Fibroblast of skin of right biceps (primary cell): ENCODE measurements at places on chromosomes 3 and 15.
A peak's percentile ranks its signal among the peaks of the same experiment; 100 is the strongest.

GRCh38 chr3:28042707-28043106, 198.7 kb upstream of the CMC1 start:
- no peak for DNase-seq

- DNase-seq: no peak
Observed at GRCh38 chr3:144259267-144259666, 287.6 kb downstream of the DIPK2A start.

DNA sequence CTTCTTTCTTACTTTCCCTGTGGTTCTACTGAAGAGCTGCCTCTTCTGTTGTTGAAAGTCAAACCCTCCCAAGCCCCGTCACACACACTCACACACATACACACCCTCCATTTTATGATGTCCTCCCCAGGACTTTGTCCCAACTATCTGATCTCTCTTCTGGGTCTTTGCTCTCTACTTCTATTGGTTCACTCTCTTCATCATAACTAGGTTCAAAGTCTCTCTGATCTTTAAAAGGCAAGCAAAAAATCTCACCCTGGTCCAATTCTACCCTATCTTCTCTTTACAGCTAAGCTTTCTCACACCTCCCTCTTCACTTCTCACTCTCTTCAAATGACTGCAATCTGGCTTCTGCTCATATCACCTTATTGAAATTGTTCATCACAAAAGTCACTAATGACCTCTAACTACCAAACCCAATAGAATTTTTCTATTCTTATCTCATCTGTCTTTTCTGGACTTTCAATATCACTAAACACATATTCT, 34.8 kb downstream of the LRRFIP2 start:
- no peak for DNase-seq

GRCh38 chr3:152269056-152269830, 514 bp downstream of the MBNL1 start:
- DNase-seq: peak; percentile 92

DNA sequence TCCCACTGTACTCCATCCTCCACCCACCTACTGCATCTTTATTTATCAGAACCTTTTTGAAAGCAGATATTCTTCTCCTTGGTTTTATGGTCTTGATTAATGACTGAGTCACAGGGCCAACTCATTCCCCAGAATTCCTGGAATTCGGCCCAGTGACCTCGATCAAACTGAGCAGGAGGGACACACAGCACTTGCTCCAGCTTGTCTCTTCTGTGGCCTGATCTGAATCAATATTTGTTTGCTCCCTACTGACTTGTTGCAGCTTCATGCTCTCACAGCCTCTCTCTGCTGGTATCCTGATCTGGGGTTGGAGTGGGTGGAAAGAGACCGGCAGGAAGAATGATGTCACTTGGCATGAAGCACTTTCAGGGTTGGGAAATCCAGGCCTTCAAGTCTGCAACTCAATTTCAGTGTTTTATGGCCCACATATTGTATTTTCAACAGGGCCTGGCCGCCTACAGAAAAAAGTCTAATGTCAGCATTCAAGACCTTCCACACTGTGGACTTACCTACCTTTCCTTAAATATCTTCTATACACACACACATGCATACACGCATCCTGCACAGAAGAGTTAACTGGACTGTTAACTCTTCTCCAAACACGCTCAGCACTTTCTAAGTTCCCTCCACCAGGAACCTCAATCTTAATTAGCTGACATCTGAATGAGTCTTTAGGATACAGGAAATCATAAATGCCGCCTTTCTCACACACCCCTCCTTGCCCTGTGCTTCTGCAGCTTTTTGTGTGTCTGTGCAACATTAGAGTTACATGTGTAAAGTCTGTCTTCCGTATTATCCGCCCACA, 4.6 kb downstream of the ANXA2 start:
- peak; percentile 99 for DNase-seq

DNA sequence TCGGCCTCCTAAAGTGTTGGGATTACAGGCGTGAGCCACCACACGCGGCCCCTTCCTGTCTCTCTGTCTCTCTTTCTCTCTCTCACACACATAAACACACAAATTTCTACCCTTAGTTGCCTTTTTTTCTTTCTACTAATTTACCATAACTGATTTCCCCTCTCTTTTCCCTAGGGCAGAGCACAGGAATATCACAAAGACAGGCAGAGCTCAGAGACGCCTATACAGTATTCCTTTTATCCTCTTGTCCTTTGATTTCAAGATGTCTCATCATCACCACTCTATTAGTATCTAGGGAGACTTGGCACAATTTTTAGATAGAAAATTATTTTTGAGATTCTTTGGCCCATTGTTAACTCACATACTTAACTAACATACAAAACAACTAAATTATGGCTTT, 25.8 kb upstream of the ST3GAL6 start:
- no peak for DNase-seq

DNA sequence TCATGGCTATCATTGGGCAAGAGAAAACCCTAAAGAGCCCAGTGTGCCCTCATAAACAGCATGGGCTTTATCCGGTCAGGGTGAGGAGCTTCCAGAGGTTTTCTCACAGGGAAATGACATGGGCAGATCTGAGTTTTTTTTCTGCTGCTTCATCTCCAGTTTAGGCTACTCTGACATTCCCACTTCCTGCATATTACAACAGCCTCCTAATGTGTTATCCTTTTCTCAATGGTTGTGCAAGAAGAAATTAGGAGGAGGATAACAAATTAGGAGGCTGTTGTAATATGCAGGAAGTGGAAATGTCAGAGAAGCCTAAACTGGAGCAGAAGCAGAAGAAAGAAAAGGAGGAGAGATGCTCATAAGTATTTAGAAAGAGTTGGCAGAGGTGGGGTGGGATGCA, 175.6 kb downstream of the MTHFS start:
- peak; percentile 34 for DNase-seq

DNA sequence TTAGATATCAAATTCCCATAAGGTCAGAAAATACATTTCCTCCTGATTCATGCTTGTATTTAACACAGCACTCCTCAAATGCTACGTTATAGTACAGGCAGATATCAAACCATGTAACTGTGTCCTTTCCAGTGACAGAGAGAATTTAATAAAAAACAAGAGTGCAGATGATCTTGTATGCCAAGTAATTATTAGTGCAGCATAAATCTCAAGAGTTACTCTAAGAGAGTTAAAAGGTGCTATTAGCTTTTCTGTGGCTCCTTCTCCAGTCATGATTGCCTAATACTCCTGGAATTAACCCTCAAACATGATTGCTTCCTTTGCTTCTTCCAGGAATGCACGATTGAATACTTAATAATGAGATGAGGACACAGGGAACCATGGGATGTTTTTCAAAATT, 413.0 kb upstream of the DPH6 start:
- peak; percentile 58 for DNase-seq

DNA sequence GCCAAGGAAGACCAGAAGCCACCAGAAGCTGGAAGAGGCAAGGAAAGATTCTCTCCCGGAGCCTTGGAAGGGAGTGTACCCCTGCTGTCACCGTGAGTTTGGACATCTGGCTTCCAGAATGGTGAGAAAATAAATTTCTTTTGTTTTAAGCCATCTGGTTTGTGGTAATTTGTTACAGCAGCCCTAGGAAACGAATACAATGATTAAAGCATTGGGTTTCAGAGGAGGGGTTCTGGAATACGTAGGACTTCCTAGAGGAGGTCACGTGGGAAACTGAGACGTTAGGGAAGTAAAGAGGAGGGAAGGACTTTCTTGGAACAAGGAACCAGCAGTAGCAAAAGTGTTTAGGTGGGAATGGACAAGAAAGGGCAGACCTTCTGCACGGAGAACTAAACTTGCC, 377.7 kb downstream of the IL20RB start:
- DNase-seq: no peak

DNA sequence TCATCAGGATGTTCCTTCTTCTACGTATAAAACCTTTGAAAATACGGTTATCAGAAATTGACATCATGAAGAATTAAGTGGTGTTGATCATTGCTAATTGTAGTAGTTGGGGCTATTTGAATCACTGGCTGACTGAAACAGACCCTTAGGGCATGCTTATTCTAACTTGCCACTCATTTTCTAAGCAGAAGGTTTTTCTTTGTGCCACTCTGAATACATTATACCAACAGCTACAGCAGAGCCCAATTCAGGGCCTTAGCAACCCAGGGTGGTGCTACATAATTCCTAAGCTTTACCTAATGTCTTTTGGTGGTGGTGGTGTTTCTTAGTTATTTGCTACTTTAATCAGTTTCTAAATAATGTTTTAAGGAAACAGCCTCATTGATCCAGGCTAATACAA, 524.2 kb downstream of the NLGN1 start:
- DNase-seq: no peak

DNA sequence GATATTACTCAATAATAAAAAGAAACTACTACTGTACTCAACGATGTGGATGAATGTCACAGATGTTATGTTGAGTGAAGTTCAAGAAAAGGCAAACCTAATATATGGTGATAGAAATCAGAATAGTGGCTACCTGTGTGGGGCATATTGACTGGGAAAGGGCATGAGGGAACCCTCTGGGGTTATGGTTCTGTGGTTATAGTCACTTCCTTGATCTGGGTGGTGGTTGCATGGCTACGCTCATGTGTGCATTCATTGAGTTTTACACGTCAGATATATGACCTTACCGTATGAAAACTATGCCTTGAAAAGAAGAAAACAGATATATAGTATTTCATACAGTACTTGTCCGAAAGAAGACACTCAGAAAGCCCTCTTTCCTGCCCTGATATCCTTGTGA, 331.0 kb upstream of the LRRFIP2 start:
- no peak for DNase-seq

GRCh38 chr15:33182278-33182905, 12.1 kb downstream of the FMN1 start:
- DNase-seq: no peak

GRCh38 chr3:179189759-179190158, 41.6 kb downstream of the PIK3CA start:
- peak; percentile 65 for DNase-seq

- peak; percentile 49 for DNase-seq
Observed at GRCh38 chr3:188315553-188315952, 161.6 kb downstream of the LPP start.

- peak; percentile 87 for DNase-seq
Observed at GRCh38 chr3:12423918-12424630, 60.2 kb upstream of the TSEN2 start.

DNA sequence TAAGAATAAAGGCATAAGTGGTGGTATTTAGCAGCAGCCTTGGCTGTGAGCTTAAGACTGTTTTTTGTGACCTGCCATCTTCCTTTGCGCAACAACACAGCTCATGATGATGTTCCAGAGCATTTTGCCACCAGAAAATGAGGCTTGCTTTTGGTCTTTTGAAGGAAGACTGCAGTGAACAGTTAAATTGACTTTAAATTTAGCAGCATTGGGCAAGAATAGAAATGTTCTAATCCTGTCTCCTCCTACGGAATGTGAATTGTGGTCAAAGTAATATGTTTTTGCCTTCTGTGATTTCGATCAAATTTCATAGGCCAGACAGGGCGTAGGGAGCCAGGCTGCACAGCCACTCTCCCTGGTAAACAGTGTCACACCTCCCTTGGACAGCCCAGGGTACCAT, 460.7 kb upstream of the RASGRP1 start:
- peak; percentile 50 for DNase-seq

DNA sequence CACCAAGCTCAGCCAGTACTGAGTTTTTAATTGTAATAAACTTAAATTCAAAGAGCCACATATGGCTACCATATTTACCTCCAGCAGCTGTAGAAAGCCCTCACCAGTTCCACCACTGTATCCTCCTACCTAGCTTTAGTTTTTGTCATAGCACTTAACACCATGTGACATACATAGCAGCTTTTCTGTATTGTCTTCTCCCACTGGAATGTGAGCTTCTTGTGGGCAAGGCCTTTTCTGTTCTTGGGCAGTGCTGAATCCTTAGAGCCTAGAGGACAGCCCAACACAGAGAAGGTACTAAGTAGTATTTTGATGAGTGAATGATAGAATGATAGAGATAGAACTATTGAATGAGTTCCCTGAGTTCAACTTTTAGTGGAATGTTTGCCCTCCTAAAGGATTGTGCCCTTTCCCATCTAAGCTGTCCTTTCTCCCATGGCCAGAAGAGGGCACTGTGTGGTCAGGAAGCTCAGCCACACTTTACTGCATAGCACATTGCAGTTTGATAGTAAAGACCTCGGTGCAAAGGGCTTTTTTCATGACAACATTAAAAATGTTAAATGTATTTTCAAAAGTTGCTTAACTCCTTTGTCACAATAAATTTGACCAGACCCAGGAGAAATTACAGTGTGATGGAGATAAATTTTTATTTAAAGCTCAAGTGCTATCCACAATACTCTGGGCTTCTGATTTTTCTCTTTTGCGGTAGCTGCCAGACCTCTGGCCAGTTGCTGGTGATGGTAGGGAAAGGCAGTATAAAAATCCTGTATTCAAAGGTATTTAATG, 115.8 kb downstream of the GHSR start:
- peak; percentile 47 for DNase-seq

DNA sequence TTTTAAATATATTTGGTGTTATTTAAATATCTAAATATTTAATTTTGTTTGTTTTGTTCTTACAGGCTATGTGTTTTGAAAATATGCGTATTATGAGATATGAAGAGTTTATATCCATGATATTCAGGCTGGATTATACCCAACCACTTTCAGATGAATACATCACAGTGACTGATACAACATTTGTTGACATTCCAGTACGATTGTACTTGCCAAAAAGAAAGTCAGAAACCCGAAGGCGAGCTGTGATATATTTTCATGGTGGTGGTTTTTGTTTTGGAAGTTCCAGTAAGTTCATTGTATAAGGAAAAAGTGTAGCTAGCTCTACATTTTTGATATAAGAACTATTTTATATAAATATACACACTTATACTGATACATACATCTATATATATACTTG, 6.9 kb downstream of the AADACL2 start:
- DNase-seq: no peak

- DNase-seq: no peak
Observed at GRCh38 chr3:149947231-149947630, 23.5 kb downstream of the PFN2 start.

DNA sequence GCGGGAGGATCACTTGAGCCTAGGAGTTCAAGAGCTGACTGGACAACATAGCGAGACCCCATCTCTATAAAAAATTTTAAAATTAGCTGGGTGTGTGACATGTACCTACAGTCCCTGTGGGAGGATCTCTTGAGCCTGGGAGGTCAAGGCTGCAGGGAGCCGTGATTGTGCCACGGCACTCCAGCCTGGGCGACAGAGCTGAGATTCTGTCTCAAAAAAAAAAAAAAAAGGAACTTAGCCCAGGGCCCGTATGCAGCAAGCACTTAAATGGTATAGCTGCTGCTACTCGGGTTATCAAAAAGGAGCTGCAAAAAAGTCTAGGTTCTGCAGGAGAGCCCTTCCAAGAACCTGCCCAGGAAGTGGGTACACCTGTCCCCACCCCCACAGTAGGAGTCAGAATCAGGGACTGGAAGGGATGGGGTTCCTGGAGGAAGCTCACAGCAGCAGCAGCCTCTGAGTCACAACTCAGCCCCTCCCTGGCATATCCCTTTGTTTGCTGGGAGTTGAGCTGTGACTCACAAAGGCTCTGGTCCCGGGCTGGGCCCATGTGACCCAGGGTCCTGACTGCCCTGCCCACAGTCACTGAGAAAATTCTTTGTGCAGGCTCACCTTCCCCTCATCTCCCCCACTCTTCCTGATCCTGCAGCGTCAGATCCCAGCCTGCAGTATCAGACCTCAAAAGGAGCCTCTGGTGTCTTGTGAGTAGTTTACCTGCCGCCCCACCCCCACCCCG, at the start of gene SPATA12:
SPATA12 (plus strand) TSS at position 576 of the 733 bp plus-strand sequence. CDS start 13,031 bp downstream, outside the sequence.
- peak; percentile 89 for DNase-seq
